ENCODE measurements at places on chromosomes 2 and 18.
A peak's percentile ranks its signal among the peaks of the same experiment; 100 is the strongest.

- DNase-seq: no peak
Observed at GRCh38 chr18:73677450-73677849, 470.2 kb downstream of the FBXO15 start.

- DNase-seq: no peak
Observed at GRCh38 chr2:108212671-108213070, 27.1 kb upstream of the SULT1C3 start.

DNA sequence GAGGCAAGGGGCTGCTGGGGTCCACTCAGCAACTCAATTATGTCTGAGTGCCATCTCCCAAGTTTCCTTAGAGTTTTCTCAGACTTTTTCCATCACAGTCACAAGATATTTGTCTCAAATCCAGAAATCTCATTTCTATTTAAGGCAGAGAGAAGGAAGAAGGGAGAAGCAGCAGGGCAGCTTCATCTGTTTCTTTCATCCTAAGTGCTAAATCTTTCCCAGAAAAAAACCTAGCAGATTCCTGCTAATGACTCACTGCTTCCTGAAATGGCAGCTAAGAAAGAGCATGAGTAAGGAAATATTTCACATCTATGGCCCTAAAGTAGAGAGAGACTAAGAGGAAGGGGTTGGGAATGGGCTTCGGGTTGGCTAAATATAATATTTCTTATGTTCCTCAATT is 88.0 kb downstream of the KYNU start:
- DNase-seq: no peak

- DNase-seq: no peak
Observed at GRCh38 chr2:10887476-10887875, 24.3 kb upstream of the KCNF1 start.

DNA sequence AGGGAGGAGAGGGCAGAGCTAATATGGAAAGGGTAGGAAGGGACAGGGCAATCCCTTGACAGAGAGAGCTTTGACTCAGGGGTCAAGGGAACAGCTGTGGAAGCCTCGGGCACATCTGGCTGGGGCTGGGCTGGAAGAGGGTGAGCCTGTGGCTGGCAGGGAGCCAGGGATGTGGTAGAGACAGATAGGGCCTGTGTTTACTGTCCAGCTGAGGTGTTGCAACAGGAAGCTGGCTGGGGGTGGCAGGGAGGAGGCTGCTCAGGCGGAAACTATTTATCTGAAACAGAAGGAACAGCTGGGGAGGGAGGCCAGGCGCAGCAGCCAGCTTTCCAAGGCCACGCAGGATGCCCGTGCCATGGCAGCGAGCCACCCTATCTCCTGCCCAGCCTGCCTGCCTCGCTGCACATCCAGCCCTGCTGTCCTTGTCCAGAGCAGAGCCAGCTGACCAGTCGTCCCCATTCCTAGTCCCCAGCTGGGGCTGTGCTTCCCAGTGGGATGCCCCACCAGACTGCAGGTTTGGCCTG is 264.7 kb downstream of the CYP26B1 start:
- peak; percentile 33 for DNase-seq

DNA sequence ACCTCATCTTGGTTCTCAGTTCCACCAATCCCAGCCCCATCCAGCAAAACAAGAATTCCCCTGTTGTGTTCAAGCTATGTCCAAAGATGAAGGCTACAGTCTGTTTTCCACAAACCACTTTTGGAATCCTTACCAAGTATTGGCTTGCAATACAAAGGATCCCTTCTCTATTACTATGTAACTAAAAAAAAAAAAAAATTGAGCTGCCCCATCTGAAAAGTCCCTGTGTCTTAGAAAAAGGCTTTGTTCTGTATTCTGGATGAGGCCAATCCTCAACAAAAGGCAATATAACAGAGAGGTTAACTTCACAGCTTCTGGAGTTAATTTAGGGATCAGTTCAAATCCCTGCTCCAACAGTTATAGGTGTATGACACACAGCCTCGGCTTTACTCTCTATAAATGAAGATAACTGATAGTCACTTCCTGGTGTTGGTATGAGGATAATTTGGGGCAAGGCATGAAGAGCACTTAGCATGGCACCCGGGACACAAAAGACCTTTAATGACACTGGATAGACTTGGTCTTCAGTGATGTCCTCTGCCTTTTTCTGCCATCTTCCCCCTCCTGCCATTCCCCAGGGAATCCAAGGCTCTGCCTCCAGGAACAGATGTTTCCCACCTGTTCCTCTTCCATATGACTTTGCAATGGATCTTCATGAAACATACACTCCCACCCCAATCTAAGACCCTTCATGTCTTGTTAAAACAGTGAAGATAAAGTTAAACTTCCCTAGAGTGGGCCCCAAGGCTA is 61.2 kb upstream of the ATL2 start:
- DNase-seq: no peak

Data from suppressor macrophage treated with lipopolysaccharide for 4 hours (primary cell).